Activated CD4-positive, alpha-beta T cell treated with anti-CD3 and anti-CD28 coated beads for 4 hours (primary cell): ENCODE measurements at places on chromosomes 11 and 22.

DNA sequence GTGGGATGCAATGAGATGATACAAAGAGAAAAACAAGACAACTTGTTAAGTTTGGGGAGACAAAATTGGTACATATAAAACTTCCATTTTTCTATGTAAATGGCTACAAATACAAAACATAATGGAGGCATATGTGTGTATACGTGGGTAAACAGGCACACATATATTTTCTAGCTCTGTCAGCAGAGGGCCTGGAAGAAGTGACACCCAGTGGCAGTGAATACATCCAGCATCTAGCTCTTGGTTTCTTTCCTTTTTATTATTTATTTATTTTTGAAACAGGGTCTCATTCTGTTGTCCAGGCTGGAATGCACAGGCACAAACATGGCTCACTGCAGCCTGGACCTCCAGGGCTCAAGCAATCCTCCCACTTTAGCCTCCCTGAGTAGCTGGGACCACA, 5.0 kb upstream of the RASL10A start:
- no peak for DNase-seq

DNA sequence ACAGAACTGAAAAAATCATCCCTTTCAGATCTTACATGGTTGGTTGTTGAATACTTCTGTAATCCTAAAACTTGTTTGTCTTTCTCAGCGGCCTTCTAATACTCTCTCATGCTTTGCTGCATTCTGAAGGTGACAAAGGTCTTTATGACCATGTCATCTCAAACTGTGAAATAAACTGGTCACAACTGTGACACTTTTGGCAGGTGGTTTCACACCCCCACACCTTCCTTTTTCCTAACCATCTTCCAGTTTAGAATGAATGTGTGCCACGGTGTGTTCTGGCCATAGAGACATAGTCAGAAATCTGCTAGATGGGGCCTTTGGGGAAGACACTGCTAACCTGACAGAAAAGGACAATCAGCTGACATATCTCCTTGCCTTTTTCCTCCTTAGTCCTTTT, 14.7 kb upstream of the RFPL3 start:
- DNase-seq = no peak

DNA sequence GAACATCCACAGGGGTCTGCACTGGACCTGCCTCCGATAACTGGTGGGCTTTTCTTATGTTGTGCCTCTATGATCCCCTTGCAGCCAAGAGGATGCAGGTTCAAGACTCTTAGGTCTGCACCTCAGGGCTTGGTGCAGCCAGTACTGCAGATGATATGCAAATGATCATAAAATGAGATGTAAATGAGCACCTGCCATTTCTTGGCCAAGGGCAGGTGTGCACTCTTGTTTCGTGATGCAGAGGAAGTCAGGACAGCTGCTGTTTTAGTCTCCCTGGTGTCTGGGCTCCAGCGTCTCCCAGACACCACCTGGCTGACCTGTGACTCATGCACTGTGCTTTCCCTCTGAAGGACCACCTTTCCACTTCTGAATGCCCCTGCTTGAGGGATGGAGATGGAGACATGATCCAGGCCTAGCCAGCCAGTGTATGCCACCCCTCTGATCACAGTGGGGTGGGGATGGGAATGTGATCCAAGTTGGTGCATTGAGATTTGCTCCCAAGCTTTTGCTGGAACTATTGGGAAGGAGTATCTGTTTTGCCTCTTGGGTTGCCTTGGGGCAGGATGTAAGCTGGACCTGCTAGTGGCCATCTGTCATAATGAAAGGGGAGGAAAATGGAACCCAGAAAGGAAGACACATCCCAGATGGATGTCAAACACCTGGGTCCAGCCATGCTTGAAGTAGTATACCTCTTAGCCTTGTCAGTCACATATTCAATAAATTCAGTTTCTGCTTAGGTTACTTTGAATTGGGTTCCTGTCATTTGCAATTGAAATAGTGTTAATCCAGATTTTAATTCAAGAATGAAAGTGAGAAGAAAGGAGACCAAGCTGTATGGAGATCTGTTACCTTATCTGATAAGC, 3.3 kb upstream of the KCNJ11 start:
- DNase-seq = no peak

DNA sequence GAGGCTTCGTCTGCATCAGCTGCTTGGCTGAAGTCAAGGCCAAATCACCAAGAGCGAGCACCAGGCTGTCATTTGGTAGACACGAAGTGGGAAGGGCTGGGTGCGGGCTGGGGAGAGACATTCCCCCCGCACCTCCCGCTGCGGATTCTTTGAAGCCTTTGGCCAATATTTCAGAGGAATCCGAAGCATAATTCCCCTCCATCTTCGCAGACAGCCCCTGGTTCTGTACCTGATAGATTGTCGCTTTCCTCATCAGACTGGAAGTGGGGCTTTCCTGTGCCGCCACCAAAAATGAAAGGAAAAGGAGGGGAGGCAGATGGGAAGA, 15.3 kb downstream of the BLID start:
- no peak for DNase-seq

GRCh38 chr11:2273311-2273710, 2.9 kb upstream of the ASCL2 start:
- no peak for DNase-seq

DNA sequence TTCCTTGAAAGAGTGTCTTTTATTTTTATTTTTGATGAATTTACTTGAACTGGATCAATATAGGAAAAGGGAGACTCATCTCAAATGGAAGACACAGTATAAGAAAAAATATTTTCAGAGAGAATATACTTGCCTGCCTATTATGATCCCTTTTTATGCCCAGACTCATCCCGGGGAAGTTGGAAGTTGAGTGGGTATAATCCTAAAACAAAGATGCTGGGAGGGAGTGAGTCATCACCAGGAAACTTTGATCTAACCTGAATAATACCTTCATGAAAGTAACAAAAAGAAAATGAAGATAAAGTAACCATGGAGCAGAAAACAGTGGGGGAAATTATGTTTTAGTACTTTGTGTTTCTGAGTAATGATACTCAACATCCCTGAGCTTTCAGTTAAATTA, 1514.0 kb downstream of the FAM181B start:
- DNase-seq = no peak

GRCh38 chr11:115257270-115257669, 246.9 kb downstream of the CADM1 start:
- no peak for DNase-seq

GRCh38 chr11:117979481-117980211, 6.5 kb upstream of the IL10RA start:
- no peak for DNase-seq

DNA sequence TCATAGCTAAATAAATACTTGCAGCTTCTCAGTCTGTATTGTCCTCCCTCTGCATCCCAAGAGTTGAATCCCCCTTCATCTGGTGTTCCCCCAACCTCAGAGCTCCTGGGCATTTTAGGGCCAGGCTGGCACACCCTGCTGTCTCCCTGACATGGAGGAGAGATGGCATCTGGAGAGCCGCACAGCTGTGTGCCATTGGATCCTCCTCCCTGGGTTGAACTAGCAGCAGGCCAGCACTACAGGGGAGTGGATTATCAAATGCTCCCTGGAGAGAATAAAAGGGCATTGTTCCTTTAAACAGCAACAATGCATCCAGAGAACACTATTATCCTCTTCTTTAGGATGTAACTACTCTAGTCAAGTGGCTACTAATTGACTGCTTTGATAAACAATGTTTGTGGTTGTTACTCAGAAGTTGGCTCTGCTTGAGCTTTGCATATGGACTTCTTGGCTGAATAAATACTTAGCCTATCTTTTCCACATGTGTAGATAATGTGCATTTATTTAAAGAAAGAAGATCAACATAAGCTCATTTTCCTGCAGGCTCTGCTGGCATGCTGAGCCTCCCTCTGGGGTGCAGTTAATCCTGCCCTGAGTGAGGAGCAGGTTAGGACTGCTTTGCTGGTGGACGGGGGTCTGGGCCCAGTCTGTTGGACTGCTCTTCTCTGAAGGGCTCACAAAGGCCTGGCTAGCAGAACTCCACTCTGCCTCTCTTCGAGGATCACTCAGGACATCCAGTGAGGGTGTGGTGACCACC, 897.2 kb downstream of the TBC1D22A start:
- no peak for DNase-seq

GRCh38 chr11:2374456-2375201, 2.5 kb upstream of the CD81 start:
- DNase-seq = no peak

- no peak for DNase-seq
Observed at GRCh38 chr11:1303973-1304372, 5.5 kb downstream of the TOLLIP start.

DNA sequence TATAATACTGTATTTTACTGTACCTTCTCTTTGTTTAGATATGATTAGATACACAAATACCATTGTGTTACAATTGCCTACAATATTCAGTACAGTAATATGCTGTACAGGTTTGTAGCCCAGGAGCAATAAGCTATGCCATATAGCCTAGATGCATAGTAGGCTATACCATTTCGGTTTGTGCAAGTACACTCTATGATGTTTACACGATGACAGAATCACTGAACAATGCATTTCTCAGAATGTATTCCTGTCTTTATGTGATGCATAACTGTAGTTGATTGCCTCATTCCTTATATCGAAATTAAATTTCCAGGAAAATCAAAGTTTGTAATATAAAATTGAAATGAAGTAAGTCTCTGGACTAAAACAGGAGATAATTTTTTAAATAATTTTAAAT, 49.3 kb upstream of the OR5P2 start:
- no peak for DNase-seq

- DNase-seq = no peak
Observed at GRCh38 chr22:20567993-20568417, 60.6 kb downstream of the MED15 start.

- peak; percentile 46 for DNase-seq
Observed at GRCh38 chr11:832529-833113, at the start of gene CD151. CD151 (plus strand) TSS chr11:832952; CDS start chr11:836070, 3,118 bp downstream.

GRCh38 chr11:34305193-34305592, 52.6 kb downstream of the ABTB2 start:
- DNase-seq = no peak

GRCh38 chr11:100832829-100833228, 145.7 kb downstream of the ARHGAP42 start:
- no peak for DNase-seq

DNA sequence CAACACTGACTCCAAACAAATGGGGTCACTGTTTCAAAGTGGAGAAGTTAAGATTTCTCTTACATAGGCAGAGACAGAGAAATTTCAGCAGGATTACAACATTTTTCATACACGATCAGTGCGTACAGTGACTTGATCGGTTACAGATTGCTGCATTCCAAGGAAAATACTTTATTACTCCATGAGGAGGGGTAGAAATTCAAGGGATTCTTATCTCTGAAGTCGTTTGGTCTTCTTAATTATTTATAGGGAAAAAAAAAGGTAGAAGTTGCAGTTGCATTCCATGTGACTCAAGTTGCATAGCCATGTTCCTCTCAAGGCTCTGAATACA, 10.7 kb upstream of the SMIM38 start:
- no peak for DNase-seq

GRCh38 chr22:27101288-27101687, 443.9 kb downstream of the MIAT start:
- no peak for DNase-seq

GRCh38 chr22:35498026-35498800, 42.4 kb upstream of the RASD2 start:
- DNase-seq = no peak

- no peak for DNase-seq
Observed at GRCh38 chr22:42805998-42806830, 50.9 kb downstream of the ARFGAP3 start.

DNA sequence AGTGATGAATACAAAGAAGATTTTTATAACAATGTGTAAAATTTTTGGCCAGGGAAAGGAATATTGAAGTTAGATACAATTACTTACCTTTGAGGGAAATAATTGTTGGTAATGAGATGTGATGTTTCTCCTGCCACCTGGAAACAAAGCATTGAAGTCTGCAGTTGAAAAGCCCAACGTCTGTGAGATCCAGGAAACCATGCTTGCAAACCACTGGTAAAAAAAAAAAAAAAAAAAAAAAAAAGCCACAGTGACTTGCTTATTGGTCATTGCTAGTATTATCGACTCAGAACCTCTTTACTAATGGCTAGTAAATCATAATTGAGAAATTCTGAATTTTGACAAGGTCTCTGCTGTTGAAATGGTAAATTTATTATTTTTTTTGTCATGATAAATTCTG, 5.3 kb downstream of the BIRC3 start:
- no peak for DNase-seq

DNA sequence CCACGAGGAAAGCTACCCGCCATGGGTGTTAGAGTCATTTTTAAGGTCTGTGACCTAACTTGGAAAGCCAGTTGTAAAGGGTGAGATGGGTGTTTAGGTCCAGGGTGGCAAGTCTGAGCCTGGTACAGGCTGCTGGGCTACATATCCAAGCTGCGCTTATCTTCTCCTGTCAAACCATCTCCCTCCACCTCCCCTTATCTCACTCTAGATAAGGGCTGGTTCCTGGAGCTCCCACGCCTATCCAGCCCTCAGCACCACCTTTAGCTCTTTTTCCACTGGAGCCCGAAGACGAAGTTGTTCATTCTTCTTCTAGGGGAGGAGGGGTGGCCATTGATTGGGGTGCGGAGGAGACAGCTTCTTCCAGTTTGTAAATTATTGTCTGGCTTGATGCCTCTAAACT, 48.5 kb downstream of the MICAL2 start:
- DNase-seq = no peak

GRCh38 chr11:95788921-95789505, 569 bp downstream of the FAM76B start:
- DNase-seq = peak; percentile 21

DNA sequence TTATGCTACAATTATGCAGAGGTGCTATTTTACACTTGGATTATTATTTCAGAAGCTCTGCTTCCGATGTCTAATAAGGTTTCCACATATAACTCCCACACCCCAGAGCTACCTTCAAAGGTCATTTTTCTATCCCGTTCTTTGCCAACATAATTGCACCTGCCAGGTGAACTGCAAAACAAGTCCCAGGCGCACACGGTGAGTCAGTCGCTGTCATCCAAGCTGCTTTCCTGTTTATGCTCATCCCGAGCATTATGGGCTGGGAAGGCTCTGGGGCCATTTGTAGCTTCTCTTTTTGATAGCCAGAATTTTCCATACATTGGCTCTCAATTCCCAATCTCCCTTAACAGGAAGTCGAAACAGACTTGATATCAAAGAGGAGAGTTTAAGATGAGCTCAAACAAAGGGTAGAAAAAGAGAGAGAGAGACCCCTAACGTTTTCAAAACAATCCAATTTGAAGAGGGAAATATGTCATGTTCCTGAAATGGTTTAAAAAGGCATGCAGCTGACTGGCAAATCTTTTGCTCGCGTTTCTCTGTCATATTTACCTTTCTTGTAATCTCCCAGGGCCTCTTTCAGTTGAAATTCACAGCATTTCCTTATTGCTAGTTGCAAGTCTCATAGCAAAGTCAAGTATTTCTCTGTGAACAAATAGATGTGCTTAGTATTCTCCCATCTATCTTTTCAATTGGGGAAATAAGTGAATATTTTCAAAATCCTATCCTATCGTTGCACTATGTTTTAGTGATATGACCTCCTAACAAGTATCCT, 815.9 kb downstream of the KCNA4 start:
- no peak for DNase-seq

DNA sequence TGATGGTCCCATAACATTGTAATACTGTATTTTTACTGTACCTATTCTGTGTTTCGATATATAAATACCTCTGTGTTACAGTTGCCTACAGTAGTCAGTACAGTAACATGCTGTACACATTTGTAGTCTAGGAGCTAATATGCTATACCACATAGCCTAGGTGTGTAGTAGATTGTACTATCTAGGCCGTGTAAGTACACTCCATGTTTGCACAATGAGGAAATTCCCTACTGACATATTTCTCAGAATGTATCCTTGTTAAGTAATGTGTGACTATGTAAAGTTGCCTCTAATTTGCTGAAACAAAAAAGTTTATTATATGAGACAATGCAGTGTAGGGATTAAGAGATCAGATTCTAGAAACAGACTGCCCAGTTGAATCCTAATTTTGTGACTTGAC, 21.3 kb downstream of the CAPRIN1 start:
- no peak for DNase-seq

- no peak for DNase-seq
Observed at GRCh38 chr11:45165806-45166603, 19.6 kb downstream of the PRDM11 start.
